Left renal pelvis (tissue), 4 donors: ENCODE measurements at places on chromosomes 5 and 9.
A peak's percentile ranks its signal among the peaks of the same experiment; 100 is the strongest.

- DNase-seq: no peak
Measured at GRCh38 chr5:126338635-126339034, 84.6 kb upstream of the GRAMD2B start.

DNA sequence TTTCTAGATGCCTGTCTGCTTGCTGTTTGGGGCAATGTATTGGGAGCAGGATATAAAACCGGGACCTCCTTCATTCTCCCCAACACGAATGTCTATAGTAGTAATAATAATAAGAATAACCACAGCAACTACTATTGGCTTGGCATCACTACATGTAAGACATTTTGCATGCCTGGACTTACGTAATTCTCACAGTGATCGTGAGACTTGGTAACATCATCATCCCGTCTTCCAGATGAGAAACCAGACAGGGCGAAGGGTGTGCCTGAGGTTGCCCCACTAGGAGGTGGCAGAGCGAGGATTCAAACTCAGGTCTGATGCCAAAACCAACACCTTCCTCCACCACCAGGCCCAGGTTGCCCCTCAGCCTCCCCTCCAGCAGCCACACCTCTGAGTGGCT is 185.1 kb downstream of the RGS3 start:
- DNase-seq: no peak

GRCh38 chr9:97703437-97704344 is 6.6 kb upstream of the XPA start:
- DNase-seq: no peak

DNA sequence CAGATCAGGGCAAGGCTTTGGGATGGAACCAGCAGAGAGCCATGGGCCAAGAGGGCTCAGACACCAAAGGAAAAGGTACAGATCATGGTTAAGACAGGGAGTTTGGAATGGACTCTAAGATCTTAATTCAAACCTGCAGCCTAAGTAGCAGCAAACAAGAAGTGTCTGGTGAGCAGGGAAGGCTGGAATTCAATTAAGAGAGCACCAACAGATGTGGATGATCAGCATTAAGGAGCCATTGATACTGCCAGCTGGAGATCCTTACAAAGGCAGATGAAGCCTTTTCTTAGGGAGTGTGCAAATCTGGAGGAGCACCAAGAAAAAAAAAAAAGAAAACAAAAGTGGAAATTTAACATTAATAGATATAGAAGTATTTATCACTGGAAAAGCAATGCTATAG is 516.8 kb downstream of the RASEF start:
- no peak for DNase-seq

- DNase-seq: no peak
Measured at GRCh38 chr9:84277646-84278045, 62.9 kb downstream of the SLC28A3 start.

GRCh38 chr9:121958530-121958929 is 134.6 kb downstream of the TTLL11 start:
- DNase-seq: no peak

DNA sequence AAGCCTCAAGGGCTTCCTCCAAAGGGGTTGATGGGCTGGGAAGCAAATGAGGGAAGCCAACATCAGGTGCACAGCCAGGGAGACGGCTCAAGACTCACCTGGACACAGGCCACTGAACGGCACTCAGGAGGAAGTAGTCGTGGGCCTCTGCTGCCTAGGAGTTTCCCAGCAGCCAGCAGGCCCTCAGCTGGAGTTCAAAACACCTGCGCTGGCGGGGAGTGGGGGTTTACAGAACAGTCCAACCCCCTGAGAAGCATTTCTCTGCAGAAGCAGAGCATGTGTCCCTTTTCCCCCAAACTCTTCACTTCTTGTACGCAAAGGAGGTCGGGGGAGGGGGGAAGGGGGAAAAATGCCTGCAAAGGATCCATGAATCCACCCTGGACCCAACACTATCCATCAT is 2.3 kb downstream of the WHRN start:
- no peak for DNase-seq

GRCh38 chr5:140302786-140303639 is at the start of gene PFDN1:
TSS of gene PFDN1 (minus strand) at chr5:140303101. CDS start at chr5:140303073, 28 bp downstream.
- peak; percentile 90 for DNase-seq

GRCh38 chr5:1961952-1962595 is 79.3 kb upstream of the IRX4 start:
- DNase-seq: no peak
